DMS153 (cell line): ENCODE measurements at places on chromosomes 3 and 15.

DNA sequence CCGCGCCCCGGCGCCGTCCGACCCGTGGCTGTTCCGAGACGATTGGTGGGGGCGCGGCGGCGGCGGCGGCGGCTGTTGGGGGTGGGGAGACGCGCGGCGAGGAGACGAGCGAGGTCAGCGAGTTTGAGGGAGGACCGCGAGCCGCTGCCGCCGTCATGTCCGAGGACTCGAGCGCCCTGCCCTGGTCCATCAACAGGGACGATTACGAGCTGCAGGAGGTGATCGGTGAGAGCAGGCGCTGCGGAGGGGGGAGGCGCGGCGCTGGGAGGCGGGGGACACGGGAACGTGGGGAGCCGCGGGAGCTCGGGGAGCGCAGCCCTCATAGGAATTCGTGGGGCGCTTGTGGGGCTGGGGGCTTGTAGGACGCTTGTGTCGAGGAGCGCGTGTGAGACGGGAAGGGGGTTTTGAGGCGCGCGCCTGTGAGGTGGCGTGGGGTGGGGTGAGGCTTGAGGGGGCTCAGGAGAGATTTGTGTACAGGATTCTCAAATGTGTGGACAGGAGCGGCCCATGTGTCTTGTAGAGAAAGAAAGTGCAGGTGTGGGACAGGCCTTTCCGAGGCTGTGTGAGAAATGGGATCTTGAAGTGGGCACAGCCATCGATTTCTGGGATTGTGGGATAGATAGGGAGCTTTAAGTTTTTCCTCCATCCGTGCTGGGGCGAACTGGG, 518 bp downstream of the OXSR1 start:
- DNase-seq, result no peak

GRCh38 chr15:81295486-81296121, 28.3 kb downstream of the STARD5 start:
- DNase-seq, result no peak

- no peak for DNase-seq
These were observed 6.9 kb upstream of the SLC9A9 start for GRCh38 chr3:143855183-143855582.

GRCh38 chr3:18559331-18559842, 134.2 kb upstream of the SATB1 start:
- peak; percentile 51 for DNase-seq

- DNase-seq, result no peak
These were observed 30.9 kb upstream of the CLK3 start for GRCh38 chr15:74584779-74585178.

DNA sequence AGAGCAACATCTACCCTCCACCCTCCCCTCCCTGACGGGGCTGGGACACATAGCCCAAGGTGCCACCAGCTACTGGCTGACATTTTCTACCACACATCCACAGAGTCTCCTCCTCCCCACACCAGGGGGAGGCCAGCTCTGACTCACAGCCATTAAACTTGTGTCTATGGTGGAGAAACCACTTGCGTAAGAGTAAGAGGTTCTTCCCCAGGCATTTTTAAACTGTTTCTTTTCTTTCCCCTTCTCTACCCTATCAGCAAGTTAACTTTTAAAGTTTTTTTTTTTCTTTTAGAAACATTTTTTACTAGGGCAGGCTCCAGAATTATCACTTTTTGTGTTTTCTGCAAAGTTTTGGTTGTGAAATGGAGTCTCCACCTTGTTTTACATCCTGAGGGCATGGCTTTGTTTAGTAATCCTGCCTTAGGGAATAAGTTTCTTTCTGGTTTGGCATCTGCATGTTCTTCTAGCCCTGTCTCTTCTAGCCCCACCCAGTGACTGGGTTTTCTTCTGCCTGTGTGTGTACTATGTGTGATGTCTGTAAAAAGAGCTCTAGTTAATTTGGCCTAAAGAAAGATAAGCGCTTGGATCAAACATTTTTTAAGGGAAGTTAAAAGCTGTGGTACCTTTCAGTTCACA, 148.8 kb upstream of the GADL1 start:
- DNase-seq, result no peak

DNA sequence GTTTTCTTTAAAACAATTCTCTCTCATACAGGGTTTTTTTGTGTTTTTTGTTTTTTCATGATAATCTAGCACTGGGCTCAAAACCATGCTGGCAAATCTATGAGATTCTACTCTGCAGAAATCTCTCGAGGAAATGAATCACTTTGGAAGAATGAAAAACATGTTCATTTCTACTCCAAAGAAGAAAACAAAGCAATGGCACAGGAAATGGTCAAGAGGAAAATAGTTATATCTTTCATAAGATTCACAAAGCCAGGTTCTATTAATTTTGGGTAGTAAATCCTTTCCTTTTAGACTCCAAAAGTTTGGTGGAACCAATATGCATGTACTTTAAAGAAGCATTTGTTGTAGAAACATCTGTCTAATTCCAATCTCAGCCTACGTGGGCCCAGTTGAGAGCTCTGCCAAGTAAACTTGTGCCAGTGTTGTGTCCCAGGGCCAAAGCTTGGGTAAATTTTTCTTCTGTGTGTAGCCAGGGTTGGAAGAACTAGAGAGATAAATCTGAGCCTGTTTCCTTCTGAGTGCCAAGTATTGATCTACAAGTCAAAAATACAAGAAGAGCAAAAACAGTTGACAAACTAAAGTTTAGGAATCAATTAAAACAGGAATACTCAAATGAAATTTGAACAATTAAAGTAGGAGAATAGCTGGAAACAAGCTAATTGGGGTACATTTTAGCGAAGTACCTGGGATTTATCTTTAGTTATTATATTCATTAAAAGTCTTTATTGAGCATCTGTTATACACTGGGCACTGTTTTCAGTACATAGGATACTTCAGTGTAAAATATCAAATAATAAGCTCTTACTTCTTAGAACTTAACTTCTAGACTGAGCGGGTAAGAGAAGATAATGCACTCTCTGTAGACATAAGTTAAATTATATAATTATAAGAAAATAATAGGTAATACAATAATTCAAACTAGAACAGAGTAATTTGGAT, 657.5 kb upstream of the NECTIN3 start:
- DNase-seq, result no peak

DNA sequence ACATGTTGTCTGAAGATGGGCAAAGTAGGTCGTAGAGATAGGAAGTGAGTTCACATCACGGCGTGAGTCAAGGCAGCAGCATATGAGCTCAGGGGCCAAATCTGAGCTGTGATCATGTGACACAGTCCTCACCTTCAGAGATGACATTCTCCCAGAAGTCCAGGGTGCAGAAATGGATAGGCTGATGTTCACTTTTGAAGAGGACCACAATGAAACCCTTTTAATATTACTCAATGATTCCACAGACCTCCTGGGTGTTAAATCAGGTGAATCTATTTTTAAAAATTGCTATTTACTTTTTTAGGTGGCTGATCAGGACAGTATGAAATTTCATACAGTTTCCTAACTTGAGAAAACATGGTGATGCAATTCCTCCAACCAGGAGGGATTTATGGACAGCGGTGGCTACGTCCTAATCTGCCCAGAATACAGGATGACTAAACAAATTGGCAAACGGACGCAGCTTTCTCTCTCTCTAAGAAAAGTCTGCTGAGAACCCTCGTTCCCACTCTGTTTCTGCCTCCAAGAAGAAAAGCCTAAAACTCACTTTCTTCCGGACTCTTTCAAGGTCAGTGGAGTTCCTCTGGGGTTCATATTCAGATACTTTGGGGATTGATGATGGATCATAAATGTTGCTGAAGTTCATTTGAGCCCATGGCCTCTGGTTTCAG, 34.4 kb downstream of the B3GNT5 start:
- DNase-seq, result no peak

DNA sequence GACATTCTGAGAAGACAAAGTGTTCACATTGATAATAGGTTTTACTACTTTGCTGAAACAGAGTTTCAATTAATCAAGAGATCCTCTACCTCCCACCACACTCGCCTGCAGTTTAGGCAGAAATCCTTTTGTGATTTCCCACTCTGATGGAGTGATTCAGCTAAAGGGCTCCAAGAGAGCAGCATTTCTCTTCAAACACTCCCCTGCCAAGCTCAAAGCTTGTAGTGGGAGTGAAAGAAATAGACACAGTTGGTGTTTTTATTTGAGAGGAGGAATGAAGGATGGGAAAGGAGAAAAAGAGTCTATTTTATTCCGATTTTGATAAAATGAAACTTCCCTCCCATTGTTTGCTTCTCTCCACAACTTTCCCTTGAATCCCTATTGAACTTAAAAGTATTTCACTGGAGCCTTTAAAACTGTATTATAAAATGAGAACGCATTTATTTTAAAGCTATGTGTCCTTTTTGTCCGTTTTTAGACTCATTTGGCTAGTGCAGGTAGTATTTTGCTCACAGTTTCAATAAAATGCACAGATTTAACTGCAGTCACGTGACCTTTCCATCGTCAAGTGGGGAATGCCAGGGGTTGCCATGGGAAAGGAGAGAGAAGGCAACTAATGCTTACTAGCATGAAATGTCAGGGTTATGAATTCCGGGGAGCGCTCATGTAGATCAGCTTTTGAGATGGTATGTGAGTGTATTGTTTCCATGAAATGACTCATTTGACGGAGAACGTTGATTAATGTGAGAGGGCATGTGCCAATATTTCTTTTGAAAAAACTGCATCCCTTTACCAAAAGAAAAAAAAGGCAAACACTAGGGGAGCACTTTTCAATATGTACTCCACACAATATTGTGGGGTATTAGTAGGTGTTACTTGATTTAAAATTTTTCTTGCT, 7.7 kb upstream of the OSBPL11 start:
- no peak for DNase-seq

- no peak for DNase-seq
These were observed 25.1 kb downstream of the RLBP1 start for GRCh38 chr15:89196241-89196640.

DNA sequence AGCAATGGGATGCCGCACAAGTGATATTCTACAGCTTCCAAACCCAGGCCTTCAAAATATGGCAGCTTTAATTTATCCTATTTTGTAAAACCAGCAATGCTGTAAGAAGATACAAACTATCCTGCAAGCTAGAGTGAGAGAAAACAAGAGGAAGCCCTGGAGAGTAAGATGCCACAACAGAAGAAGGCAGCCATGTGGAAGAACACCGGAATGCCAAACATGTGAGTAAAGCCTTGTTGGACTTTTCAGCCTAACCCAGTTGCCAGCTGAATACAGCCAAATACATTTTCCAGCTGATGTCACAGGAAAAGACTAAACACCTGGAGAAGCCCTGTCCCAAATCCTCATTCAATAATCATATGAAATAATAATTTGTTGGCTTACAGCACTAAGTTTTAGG, 1115.1 kb upstream of the CADM2 start:
- DNase-seq, result no peak

DNA sequence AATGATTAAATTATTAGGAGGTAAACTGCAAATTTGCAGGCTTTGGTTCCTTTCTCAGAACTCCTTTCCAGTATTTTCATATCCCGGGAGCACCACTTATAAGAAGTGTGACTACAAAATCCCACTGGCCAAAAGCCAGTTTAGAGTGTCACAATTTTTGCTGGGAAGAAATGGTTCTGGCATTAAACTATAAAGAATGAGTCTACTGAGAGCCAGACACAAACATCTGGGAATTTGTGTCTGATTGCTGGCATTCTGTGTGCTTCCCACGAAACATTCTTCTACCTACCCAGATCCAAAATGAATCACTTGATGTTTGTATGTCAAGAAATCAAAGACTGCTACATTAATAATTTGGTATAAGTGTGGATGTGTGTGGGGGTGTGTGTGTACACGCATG, 82.8 kb downstream of the DUT start:
- no peak for DNase-seq

DNA sequence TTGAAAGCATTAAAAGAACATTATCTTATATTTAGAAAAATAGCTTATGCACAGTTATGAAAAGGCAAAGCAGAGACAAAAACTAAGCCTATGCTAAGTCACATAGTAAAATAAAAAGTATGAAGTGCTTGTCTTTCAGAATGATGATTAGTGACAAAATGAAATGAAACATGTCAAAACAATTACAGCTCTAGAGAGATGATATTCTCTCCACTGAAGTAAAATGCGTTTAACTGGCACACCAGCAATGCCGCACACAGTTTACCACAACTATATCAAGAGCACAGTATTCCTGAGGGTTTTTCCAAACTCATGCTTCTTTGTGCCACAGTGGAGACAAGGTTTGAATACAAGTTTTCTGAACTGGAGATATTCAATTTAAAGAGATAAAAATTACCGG, 2.1 kb upstream of the ZBBX start:
- no peak for DNase-seq

DNA sequence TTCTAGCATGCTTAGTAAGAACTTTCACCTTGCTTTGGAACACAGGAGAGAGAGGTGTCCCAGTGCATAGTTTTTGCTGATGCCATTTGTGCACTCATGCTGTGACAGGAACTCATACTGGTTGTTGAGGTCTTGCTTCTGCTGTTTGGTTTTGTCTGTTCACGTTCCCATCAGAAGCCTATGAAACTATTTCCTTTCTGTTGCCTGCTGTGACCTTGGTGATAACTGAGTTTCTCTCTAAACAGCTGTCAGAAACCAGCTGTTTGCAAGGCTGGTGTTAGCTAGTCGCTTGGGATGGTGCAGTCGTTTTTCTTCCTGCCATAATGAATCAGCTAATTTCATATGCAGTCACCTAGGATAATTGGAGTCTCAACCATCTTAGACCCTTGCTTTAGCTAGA, 724.1 kb downstream of the GRM7 start:
- DNase-seq, result no peak

DNA sequence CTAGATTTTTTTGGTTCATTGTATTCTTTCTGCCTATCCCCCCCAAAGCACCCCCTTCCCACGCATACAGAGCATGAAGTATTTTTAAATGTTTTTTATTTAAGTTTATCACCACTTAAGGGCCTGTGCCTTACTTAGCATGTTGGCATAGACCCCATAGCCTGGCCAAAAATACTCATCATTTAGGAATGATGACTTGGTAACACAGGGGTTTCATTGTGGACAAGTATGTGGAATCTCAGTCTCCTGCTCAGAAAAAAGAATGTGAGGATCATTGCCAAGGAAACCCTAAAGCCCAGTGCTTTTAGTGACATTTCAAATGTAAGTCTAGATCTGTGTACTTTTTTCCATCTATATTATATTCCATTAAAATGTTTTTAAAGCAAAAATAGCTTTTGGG, 146.3 kb downstream of the ALCAM start:
- DNase-seq, result no peak

DNA sequence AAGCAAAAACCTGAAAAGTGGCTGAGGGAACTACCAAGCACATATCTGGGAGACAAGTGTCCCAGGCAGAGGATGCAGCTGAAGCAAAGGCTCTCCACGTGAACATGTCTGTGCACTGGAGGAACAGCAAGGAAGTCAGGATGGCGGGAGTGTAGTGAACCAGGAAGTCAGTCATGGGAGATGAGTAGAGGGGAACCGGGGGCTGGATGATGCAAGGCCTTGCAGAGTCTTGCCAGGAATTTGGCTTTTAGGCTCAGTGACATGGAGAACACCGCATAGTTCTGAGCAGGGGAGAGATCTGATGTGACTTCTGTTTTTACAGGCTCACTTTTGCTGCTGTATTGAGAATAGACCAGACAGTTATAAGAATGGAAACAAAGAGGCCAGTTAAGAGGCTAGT, 19.0 kb downstream of the C2CD4A start:
- no peak for DNase-seq

GRCh38 chr3:54874816-54875556, 52.9 kb downstream of the LRTM1 start:
- no peak for DNase-seq

- DNase-seq, result no peak
These were observed 1.2 kb upstream of the TCAIM start for GRCh38 chr3:44337248-44337785.
